ENCODE measurements at places on chromosomes 16 and 17.

- no peak for DNase-seq
- no peak overlapping the region for H3K4me3 ChIP-seq
- peaks cover 24% of the 10 kb centered on the region for H3K36me3 ChIP-seq
Measured at GRCh38 chr16:48556913-48557351, 53.0 kb downstream of the N4BP1 start.

- H3K4me3 ChIP-seq, result no peak overlapping the region
- no peak for DNase-seq
- no peaks in the 10 kb centered on the region for H3K36me3 ChIP-seq
- no peak overlapping the region for H3K27ac ChIP-seq
Measured at GRCh38 chr16:66486199-66486772, 59.2 kb downstream of the BEAN1 start.

DNA sequence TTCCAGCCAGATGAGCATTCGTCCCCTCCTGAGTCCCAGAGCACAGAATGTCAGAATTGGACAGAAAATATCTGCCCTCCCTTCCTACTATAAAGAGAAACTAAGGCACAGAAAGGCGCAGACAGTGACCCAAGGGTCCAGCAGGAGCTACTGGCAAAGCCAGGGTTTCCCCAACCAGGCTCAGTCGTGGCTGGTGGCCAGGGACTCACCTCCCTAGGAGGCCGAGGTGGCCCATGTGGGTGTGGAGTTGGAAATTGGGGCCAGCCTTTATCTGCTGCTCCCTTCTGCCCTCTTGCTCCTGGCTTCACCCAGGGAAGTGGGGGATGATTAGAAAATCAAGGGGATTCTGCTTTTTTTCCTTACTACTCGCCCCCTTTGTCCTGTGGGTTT is 1.1 kb downstream of the DRC7 start:
- H3K27ac ChIP-seq, result peak overlapping the region; percentile 60
- no peaks in the 10 kb centered on the region for H3K27me3 ChIP-seq
- DNase-seq, result no peak
- peaks cover 8% of the 10 kb centered on the region for H3K4me1 ChIP-seq
- H3K4me3 ChIP-seq, result no peak overlapping the region
- no peaks in the 10 kb centered on the region for H3K36me3 ChIP-seq

DNA sequence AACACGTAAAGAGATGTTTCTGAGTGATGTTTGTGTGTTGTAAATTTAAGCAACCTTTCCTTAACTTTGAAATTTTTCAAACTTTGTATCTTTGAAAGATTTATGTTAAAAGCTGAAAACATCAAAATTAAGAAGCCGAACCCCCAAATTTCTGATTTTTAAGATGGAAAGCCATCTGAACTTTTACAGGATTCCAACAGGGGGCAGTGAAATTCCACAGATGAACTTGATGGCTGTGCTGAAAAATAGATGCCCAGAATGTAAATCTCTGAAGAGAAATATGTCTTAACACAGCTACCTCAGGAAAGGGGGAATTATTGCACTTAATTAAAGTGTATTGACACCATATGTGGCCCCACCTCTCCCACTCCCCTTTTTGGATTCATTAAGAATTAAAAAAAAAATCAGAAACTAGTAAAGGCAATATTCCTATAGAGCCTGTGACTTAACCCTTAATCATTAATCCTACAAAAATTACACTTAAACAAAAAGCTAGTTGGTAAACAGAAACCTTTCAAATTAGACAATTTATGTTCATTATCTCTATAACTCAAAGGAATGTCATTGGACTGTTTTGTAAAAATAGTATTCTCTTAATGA is 597.9 kb downstream of the KCNJ2 start:
- no peaks in the 10 kb centered on the region for H3K36me3 ChIP-seq
- H3K4me1 ChIP-seq, result no peaks in the 10 kb centered on the region
- H3K4me3 ChIP-seq, result no peak overlapping the region
- H3K27ac ChIP-seq, result no peak overlapping the region

DNA sequence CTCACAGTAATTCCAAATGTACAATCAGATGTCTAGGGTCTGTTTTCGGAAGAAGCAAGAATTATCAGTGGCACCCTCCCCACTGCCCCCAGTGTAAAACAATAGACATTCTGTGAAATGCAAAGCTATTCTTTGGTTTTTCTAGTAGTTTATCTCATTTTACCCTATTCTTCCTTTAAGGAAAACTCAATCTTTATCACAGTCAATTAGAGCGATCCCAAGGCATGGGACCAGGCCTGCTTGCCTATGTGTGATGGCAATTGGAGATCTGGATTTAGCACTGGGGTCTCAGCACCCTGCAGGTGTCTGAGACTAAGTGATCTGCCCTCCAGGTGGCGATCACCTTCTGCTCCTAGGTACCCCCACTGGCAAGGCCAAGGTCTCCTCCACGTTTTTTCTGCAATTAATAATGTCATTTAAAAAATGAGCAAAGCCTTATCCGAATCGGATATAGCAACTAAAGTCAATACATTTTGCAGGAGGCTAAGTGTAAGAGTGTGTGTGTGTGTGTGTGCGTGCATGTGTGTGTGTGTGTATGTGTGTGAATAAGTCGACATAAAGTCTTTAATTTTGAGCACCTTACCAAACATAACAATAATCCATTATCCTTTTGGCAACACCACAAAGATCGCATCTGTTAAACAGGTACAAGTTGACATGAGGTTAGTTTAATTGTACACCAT is 59.7 kb downstream of the HLF start:
- peaks cover 5% of the 10 kb centered on the region for H3K27me3 ChIP-seq
- no peaks in the 10 kb centered on the region for H3K4me1 ChIP-seq
- DNase-seq, result no peak
- no peaks in the 10 kb centered on the region for H3K36me3 ChIP-seq
- no peak overlapping the region for H3K27ac ChIP-seq

- no peak overlapping the region for H3K27ac ChIP-seq
- H3K27me3 ChIP-seq, result no peaks in the 10 kb centered on the region
- H3K4me3 ChIP-seq, result no peak overlapping the region
Measured at GRCh38 chr16:89072548-89073130, 21.0 kb upstream of the ACSF3 start.

DNA sequence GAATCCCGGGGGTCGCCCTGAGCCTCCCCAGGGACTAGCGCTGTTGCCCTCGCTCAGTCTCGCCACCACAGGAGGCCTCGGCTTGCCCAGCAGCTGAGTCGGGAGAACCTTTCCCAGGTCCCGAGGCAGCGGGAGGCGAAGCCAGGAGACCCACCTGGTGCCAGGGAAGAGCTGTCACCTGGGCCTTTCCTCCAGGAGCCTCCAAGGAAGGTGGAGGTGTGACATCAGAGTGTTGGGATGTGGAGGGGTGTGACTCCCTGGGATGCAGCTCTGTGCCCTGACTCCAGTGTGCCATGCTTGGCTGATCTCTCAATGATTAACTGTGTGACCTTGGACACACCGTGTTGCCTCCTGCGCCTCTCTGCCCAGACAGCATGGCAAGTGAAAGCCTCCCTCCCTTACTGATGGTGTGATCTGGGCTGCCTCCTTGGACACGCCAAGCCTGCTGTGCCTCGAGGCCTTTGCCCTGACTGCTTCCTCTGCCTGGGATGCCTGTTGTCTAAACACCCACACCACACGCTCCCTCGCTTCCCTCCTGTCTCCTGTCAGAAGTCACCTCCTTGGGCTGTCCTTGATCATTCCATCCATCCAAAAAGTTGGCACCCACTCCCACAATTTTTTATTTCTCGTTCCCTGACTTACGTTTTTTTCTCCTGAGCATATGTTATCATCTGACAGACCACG is 88.0 kb downstream of the CMIP start:
- no peak overlapping the region for H3K27ac ChIP-seq
- no peak for DNase-seq
- no peak overlapping the region for H3K4me3 ChIP-seq
- H3K4me1 ChIP-seq, result peaks cover 16% of the 10 kb centered on the region

DNA sequence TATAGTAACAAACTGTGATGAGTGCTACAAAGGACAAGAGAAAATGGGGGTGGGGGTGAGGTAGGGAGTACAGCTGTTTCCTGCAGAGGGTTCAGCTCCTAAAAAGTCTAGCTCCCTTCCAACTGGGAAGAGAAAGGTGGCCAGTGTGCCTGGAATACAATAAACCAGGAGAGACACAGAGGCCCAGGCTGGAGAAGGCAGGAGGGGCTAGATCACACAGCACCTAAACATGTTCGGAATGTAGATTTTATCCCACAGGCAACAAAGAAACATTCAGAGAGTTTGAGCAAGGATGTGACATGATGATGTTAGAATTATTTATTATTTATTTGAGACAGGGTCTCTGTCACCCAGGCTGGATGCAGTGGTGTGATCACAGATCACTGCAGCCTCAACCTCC is 10.2 kb downstream of the TEX2 start:
- no peaks in the 10 kb centered on the region for H3K36me3 ChIP-seq
- H3K27ac ChIP-seq, result no peak overlapping the region
- no peak for DNase-seq
- H3K4me3 ChIP-seq, result no peak overlapping the region
